ENCODE measurements at places on chromosomes 6 and 20.

DNA sequence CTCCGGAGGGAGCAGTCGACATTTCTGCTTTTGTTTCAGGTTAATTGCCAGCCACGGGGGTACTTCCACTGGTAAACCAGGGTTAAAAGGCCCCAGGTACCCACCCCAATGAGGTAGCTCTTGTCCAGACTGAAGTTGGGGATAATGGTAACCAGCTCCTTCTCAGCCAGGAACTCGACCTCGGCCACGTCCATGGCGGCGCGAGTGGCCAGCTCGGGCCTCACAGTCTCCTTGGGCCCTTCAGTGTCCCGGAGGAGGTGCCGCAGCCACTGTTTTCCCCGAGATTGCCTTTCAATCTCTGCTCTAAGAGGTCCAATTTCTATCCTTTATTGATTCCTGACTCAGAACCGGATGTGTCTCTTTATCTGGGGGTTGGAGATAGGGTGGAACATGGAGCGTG is 13.7 kb downstream of the ARHGAP40 start:
- no peak for DNase-seq

- DNase-seq: no peak
Measured at GRCh38 chr20:31751126-31751525, 12.0 kb downstream of the TPX2 start.

DNA sequence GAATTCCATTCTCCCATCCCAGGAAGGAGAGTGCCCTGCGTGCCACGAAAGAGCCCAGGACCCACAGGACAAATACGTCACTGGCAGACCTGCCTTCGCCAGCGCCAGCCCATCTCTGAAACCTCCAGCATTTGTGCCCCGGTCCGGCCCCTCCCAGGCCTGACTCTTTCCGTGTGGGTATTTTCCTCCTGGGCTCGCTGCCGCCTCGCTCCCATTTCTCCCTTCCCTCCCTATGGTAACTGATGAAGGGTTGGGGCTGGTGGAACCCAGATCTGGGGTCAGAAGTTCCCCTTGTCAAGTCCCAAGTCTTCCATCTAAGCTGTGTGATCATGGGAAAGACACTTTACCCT is 208.5 kb downstream of the LRFN2 start:
- DNase-seq: no peak

GRCh38 chr6:119896806-119897205 is 547.2 kb upstream of the MAN1A1 start:
- no peak for DNase-seq

- no peak for DNase-seq
Measured at GRCh38 chr6:56864171-56864616, 90.7 kb upstream of the BEND6 start.

GRCh38 chr6:161422710-161423680 is 149.1 kb upstream of the AGPAT4 start:
- no peak for DNase-seq

GRCh38 chr20:44450281-44450889 is 25.3 kb upstream of the TTPAL start:
- DNase-seq: no peak
